ENCODE measurements at places on chromosomes 7 and 10.

DNA sequence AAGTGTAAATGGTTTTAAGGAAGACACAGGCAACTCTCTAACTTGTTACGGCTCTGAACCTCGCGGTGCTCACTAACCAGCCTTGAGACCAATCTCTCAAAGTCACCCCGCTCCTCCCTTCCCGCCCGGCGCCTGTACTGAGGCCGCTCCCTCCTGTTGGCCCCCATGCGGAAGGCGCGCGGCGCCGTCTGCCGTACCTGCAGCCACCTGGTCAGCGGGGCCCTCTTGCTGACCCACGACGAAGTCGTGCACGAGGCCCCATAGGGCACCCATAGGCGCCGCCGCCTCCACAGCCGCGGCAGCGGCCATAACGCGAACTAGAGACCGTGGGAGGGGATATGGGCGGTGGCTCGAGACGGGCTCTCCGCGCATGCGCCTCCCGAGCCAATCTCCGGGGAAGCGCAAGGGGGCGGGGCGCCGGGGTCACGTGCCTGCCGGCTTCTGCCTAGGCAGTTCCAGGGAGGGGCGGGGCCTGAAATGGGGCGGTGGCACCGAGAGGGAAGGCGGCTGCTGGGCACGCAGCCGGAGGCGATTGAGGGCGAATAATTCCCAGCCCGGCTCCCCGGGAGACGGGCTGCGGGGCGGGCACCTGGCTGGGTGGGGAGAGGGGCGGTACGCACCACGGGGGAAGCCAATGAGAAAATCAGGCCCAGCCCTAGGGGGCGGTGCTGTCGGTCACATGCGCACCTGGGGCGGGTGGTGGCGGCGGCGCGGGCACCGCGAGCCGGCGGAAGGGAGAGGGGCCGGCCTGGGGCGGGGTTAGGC lies at the start of gene MMS19:
Gene MMS19, minus strand, starts transcription at position 347 of the 765 bp plus-strand sequence. Its CDS starts 38 bp downstream, at position 309.
- peak; percentile 99 for DNase-seq

DNA sequence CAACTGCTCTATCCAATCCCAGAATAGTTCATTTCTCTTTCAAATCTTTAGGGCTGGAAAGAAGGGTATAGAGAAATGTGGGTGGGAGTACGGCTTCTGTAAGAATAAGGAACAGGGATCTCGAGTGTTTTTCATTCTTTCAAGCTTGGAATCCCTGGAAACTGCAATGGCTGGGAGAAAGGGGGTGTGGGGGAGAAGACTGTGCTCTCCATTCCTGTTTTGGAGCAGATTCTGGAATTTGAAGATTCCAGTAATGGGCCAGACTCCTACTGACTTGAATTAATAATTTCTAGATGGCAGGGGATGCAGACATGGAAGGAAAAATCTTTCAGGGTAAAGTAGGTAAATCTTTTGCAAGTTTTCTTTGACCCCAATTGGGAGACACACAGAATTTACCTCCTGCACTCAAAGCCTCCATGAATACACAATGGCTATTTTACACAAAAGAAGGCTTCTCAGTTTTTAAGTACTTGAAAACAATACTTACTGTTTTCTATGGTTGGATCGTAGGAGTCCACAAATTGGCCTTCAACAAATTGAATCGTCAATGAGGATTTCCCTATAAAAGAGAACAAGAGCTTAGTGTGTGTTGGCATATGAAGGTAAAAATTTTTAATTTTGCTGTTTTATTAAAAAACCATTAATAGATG lies 29.1 kb downstream of the RHEB start:
- DNase-seq, result peak; percentile 37

- no peak for DNase-seq
Measured at GRCh38 chr7:73742753-73743641, 4.4 kb upstream of the ABHD11 start.

- DNase-seq, result no peak
Measured at GRCh38 chr7:39355664-39356063, 210.5 kb upstream of the YAE1 start.

GRCh38 chr7:138460176-138460648 lies at the start of gene TRIM24:
TRIM24 (plus strand) TSS chr7:138460259; CDS start chr7:138460549, 290 bp downstream.
- DNase-seq, result no peak

GRCh38 chr7:21912931-21913780 lies 32.5 kb downstream of the CDCA7L start:
- no peak for DNase-seq

DNA sequence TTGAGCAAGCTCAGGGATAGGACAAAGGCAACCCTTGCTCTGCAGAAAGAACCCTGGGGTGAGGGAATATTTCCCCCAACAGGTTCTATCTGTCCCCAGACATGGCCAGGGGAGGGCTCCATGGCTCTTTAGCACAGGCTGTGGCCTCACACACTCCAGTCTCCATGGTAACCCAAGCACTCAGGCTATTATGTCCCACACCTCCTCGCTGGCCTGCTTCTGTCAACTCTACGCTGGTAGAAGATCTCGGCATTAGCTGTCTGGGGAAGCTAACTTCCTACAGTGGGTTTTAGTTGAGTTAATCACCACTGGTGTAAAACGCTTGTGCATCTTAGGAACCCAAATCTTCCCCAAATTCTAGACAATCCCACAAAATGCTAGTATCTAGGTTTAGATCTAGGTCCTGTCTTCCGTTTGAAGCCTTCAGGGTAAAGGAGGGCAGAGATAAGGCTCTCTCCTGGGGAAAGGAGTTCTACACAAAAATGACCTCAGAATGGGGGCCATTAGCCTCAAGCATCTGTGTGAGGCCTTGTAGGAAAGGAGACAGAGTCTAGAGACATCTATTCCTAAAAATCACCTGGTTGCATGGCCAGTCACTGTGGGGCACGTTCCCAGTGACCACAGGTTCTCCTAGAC lies 36.7 kb upstream of the SLIT1 start:
- DNase-seq, result no peak

DNA sequence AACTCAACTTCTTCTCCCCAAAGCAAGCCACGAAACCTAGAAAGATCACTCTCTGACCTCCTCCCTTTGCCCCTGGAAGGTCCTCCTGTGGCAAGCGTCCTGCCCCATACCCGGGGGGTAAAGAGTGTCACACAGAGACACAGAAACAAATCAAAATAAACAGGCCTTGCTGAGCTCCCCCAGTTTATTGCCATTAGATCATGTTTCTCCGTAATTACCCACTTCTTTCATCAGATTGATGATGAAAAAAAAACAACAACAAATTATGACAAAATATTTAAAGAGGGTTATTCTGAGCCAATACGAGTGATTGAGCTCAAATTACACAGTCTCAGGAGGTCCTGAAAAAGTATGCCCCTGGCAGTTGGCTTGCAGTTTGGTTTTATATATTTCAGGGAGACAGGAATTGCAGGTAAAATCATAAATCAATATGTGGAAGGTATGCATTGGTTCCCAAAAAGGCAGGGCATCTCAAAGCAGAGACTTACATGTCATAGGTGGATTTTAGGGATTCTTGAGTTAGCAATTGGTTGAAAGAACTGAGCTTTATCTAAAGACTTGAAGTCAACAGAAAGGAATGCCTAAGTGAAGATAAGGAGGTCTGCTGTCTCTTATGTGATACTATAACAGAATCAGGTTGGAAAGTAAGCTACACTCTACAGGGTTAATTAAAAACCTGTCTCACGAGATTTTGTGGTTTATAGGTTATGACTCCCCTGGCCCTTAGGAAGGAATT lies 86.2 kb downstream of the APBB1IP start:
- no peak for DNase-seq

GRCh38 chr7:47497367-47498096 lies 84.4 kb downstream of the TNS3 start:
- DNase-seq, result peak; percentile 35

DNA sequence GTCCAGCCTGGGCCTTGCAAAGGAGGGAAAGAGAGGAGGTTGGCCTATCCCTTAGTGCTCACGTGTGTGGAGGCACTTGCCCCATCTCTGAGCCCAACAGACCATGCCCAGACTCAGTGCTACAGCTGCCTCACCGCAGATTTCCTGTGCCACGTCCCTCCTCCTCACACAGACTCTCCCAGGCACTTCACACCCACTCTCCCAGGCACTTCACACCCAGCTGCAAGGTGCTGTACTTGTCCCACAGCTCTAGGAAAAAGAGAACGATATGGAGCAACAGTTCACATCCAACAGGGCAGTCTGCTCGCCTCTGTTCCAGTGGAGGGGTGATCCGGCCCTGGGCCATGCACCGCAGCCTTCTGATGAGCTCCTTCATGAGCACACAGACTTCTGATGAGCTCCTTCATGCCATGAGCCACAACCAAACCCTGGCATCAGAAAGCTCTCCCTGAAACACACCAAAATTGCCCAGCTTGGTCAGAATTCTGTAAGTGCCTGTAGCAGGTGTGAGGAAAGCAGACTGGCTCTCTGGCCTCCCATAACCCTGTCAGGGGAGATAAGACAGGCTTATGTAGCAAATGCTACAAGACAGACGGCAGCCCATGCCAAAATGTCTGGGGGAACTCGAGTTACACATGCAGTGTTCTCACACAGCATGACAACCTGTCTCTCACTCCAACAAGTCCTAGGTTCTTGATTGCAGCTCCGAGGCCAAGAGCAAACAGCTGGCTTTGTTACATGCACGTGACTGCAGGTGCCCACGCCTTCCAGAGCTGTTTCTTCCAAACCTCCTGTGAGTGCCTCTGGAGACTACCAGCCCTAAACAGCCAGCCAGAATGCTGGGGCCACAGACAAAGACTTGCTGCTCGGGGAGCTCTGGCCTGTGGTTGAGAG lies 348.5 kb downstream of the GRID1 start:
- DNase-seq, result no peak

GRCh38 chr7:120064565-120064964 lies 208.4 kb upstream of the KCND2 start:
- DNase-seq, result no peak

- DNase-seq, result peak; percentile 19
Measured at GRCh38 chr10:10533437-10533836, 484.2 kb upstream of the CELF2 start.

GRCh38 chr10:109071539-109071938 lies 851.8 kb downstream of the XPNPEP1 start:
- DNase-seq, result no peak

DNA sequence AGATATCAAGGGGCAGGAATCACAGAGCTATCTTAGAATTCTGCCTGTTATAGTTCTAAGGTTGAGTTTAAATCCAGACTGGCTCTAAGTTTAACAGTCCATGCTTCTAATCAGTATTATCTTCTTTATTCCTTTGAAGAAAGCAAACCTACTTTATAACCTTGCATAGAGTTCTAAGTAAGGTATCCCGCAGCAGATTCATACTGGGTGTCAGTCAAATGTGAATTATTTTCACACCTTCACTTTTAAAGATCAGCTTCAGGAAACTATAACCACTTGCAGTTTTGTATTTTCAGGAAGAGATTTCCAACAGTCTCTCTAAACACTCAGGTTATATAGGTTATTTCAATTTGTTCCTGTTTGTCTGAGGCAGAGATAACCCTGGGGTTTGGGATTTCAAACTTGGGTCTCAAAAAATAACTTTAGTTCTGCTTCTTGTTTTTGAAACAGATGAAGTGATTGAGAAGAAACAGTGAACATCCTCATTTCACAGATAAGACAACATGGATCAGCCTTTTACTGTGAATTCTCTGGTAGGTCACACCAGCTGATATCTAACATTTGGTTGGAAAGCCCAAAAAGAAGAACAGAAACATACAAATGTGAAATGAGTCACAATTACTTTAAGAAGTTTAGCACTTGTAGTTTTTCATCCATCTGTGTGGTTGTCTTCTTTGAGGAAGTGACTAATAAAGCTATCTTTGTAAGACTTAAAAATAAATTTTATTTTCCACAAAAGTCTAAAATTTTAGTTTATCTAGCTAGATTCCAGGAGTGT lies 21.4 kb downstream of the STAMBPL1 start:
- DNase-seq, result peak; percentile 62

GRCh38 chr10:63718421-63718820 lies 197.2 kb downstream of the REEP3 start:
- DNase-seq, result no peak

DNA sequence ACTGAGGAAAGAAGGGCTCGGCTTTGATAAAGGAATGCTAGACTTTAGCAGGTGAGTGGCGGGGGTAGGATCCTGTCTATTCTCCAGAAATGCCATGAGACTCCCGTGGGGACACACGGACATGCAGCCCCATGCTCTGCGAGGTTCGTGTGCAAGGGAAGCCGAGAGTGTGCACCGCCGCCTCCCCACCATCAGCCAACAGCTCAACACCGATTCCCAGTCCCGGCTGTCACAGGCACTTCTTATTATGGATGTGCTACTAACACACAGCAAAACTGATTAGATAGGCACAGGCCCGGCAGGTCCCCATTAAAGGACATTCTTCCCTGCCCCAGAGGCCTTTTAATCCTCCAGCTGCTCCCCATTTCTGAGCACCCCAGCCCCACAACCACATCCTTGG lies 154.4 kb downstream of the PRKAG2 start:
- DNase-seq, result no peak

DNA sequence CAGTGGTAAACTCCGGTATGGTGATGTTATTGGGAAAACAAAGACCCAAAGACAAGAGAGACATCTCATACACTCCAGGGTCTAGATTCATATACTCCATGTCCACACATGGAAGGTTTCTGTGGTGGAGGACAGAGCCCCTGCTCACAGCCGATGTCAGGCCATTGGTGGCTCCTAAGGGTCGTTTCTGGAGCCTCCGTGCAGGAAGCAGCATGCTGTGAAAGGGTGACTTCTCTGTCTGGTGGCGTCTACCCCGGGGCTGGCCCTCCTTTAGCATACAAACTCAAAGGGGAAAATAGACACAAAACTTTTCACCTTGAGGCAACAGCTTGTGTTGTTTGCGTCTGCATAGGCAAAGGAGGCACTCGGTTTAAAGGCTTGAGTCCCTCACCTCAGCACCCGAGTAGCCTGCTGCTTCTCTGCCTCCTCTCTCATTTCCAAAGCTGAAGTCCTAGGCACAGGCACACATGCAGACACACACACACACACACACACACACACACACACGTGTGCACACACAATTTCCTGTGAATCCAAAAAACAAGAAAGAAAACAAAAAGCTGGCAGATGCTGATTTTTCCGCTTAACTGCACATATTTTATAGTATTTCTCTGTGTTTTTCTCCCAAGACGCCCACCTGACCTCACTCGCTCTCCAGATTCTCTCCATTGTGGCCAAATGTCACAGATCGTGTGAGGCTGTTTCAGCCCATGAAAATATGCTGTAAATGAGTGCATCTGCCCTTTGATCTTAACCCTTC lies 601.4 kb upstream of the MGMT start:
- no peak for DNase-seq

GRCh38 chr7:15068324-15068723 lies 165.8 kb upstream of the DGKB start:
- no peak for DNase-seq

- no peak for DNase-seq
Measured at GRCh38 chr10:101311185-101312066, 42.5 kb upstream of the BTRC start.

DNA sequence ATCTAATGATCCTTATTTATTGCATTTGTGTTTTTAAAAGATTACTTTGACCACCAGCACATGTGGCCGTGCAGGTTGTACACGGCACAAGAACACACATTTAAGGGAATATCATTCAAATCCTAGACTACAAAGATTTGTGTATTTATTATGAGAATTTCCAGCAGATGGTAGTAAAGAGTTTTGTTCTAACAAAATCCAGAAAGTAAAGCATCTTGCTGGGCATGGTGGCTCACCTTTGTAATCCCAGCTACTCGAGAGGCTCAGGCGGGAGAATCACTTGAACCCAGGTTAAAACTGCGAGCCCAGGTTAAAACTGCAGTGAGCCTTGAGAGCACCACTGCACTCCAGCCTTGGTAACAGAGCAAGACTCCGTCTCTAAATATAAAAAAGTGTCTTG lies 31.5 kb downstream of the MACROH2A2 start:
- no peak for DNase-seq
